T-cell (primary cell): ENCODE measurements at places on chromosomes 7 and 10.
A peak's percentile ranks its signal among the peaks of the same experiment; 100 is the strongest.

- DNase-seq: peak; percentile 67
Measured at GRCh38 chr10:101041252-101041761, 10.3 kb downstream of the SFXN3 start.

DNA sequence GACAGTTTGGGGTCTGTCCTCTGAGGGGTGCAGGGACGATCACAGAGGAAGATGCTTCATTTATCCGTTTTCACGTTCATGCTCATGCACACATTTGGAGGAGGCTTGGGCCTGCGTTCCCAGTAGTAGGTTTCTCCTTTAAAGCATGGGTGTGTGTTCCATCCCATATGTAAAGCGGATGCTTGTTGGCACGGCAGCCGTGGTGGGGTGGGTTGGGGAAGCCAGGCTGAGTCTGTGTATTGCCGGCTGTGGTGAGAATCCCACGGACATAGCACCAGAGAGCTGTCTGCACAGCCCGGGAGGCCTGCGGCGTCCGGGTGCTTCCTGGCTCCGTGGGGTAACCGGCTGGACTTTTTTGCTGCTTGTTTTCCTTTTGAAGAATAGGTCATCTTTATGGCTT, 440 bp downstream of the JAKMIP3 start:
- DNase-seq: no peak

GRCh38 chr10:78290131-78290750, 256.6 kb downstream of the RPS24 start:
- DNase-seq: no peak

- no peak for DNase-seq
Measured at GRCh38 chr7:80444811-80445210, 67.1 kb downstream of the GNAT3 start.

GRCh38 chr7:136877509-136877908, 9.1 kb downstream of the CHRM2 start:
- no peak for DNase-seq

DNA sequence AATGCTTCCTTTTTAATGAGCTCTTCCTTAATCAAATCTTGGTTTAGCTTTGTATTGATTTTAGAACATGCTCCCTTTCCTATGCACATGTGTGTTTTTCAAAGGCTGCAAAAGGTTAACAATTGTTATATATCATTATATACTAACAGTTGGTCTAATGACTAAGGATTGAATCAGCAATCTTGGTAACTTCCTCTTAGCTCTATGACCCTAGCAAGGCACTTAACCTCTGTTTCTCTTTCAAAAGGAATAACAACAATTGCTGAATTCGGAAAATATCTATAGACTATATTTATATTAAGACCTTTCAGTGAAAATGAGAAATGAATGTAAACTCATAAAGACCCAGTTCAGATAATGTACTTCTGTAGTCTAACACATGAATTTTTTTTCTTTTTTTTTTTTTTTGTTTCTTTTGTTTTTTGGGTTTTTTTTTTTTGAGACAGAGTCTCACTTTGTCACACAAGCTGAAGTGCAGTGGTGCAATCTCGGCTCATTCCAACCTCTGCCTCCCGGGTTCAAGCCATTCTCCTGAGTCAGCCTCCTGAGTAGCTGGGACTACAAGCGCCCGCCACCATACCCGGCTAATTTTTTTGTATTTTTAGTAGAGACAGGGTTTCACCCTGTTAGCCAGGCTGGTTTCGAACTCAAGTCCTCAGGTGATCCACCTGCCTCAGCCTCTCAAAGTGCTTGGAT, 48.8 kb downstream of the HOXA1 start:
- no peak for DNase-seq
